ENCODE measurements at places on chromosomes 2 and 18. TPM values are rescaled to one million over a fixed set of nuclear protein-coding genes. Genes with fewer than 3 reads are reported as not detected.
A peak's percentile ranks its signal among the peaks of the same experiment; 100 is the strongest.

- no peak for DNase-seq
These were observed 11.8 kb downstream of the PRLH start for GRCh38 chr2:237577956-237578870.

DNA sequence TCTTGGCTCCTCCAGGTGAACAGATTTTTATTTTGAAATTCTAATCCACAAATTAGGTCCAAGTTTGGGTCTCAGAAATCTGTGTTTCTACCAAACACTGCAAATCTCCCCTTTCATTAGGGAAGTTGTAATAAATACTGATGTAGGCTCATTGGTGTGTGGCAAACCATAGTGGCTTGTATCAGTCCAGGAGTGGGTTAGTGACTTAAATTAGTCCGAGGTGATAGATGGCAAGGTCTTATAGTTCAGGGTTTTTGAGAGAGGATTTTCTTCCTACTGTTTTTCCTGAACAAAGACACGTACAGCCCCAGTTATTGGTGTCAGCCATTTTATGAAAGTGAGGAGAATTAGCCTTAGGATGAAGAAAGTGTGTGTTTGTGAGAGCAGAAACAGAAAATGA, 74.6 kb downstream of the RPRM start:
- DNase-seq: no peak

DNA sequence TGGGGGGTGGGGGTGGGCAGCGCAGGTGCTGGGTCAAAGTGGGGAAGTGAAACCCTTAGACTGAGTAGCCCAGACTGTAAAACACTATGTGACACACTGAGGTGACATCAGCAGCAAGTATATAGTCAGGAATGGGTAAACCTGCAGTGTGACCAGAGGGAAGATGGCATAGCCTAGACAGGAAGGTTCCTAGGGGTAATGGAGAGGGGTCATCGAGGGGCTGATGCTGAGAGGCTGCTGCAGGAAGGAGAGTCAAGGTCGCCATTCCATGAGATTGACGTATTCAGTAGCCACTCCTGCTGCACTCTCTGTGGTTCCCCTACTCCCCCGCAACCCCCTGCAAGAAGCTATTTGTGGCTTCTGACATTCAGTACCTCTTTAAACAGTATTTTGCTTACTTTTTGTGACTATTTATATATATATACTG, 111.7 kb downstream of the CHST9 start:
- DNase-seq: no peak

GRCh38 chr18:9994026-9994570, 80.3 kb downstream of the VAPA start:
- DNase-seq: no peak

- peak; percentile 61 for DNase-seq
These were observed 27.3 kb downstream of the ZAP70 start for GRCh38 chr2:97740590-97741182.

GRCh38 chr2:226057914-226058313, 658.4 kb downstream of the NYAP2 start:
- DNase-seq: no peak

- no peak for DNase-seq
These were observed 8.8 kb downstream of the SIX2 start for GRCh38 chr2:45000341-45000901.

DNA sequence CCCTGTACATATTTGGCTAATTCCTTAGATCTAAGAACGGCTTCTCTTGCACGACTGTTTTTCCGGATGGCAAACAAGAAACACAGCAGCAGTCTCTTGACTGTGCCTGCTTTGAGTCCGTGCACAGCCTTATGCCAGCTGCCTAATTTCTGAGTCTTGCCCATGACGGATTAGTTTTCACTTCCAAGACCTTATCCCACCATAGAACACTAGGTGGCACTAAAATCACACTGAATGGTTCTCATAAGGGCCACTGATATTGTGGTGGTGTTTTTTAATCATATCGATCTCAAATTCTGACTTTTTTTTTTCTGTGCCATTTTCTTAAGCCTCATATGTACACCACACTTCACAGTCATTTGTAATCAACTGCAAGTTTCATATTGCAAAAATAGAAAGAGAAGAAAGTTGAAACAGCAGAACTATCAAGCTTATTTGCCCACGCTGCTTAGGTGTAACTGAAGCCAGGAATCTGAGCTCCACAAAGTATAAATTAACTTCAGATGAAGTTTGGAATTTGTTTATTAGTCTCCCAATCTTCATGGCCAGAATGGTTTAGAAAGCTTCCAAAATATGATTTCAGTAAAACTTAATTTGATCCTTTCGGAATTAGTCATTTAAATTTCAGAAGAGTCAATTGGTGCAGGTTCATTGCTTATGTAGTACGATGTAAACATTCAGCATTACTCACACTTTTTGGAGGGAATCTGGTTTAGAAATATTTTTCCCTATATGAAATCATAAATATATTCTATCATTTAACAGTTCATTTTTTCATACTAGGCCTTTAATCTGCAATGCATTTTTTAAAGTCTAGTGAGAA, 45.5 kb upstream of the SCN7A start:
- DNase-seq: peak; percentile 74

- peak; percentile 75 for DNase-seq
These were observed 56.8 kb downstream of the SRD5A2 start for GRCh38 chr2:31523871-31524492.

DNA sequence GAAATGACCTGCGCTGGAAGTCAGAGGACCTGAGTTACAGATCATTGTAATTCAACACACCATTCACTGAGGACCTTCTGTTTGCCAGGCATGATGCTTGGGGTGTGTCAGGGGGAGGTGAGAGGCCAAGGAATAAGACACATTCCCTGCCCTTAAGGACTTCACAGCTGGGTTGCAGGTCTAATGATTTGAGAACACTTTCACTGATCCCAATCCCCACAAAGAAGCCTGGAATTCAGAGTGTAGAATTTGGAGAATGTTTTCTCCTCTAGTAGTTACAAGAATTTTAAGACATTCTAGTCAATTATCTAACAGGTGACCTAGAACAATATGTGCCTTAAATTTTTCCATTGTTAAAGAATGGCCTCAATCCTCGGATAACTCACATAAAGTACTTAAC, 322.4 kb downstream of the TNS1 start:
- no peak for DNase-seq

GRCh38 chr2:88671786-88672427, 19.6 kb upstream of the RPIA start:
- DNase-seq: peak; percentile 58

- no peak for DNase-seq
These were observed 100.7 kb upstream of the FOSL2 start for GRCh38 chr2:28291811-28292440.

- DNase-seq: no peak
These were observed 36.3 kb upstream of the TMEM131 start for GRCh38 chr2:98032086-98032485.

Gene IGFBP5
- total RNA-seq: 232 TPM

Gene SS18
- 111 TPM for total RNA-seq

Gene ZBTB7C
- 1.0 TPM for total RNA-seq

Gene MPP4
- total RNA-seq: 0.77 TPM

Gene DSC2
- 59.6 TPM for total RNA-seq

Gene TFPI
- total RNA-seq: 122 TPM

Gene ANKRD30B
- total RNA-seq: not detected

Measured in hepatocyte (in vitro differentiated cells).